SK-N-SH (cell line): ENCODE measurements at places on chromosomes 3 and 15. TPM values are rescaled to one million over a fixed set of nuclear protein-coding genes. Genes with fewer than 3 reads are reported as not detected.
A peak's percentile ranks its signal among the peaks of the same experiment; 100 is the strongest.

DNA sequence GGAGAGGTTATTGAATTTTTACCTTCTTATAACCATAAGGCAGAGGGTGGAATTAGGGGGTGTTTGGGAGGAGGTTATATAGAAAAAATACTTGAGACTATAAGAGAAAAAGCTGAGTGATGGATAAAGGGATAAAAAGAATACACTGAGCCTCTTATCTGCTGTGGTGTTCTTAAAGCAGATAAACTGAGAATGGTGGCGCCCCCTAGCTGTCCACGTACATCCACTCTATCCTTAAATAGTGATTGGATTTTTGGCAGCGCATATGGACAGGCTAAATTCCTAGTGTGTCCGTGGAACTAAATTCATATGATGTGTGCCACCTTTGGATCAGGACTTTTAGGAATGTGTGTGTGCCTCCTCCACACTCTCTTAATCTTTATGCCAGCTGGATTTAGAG is 121.1 kb downstream of the OXSM start:
- H3K4me1 ChIP-seq: no peaks in the 10 kb centered on the region
- no peaks in the 10 kb centered on the region for H3K36me3 ChIP-seq
- DNase-seq: no peak
- no peak overlapping the region for H3K27ac ChIP-seq
- H3K27me3 ChIP-seq: no peaks in the 10 kb centered on the region
- peak overlapping the region; percentile 42; the same call in 1 of the 2 replicates for H3K4me3 ChIP-seq

Gene AMIGO3
- polyA plus RNA-seq: 1.1 and 1.2 TPM in 2 replicates

Gene CXCR6
- polyA plus RNA-seq: not detected in 2 replicates

Gene ARHGAP31
- 4.4 and 7.7 TPM in 2 replicates for polyA plus RNA-seq

DNA sequence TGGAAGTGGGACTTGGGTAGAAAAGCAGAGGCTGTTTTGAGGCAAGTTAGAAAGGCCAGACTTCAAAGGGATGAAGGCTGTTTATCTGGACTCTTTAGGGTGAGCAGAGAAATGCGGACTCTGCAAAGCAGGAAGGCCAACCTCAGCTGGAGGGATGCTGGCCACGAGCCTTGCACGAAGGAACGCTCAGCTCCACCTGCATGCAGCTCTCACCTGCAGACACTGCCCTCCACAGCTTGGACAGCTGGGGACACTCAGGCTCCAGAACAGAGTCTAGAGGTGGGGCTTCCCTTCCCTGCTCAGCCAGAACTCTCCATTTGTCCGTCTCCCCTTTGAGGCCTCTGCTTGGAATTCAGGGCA is 229.7 kb downstream of the ADAMTS17 start:
- no peak overlapping the region for H3K27ac ChIP-seq
- no peaks in the 10 kb centered on the region for H3K27me3 ChIP-seq
- no peaks in the 10 kb centered on the region for H3K36me3 ChIP-seq
- H3K4me3 ChIP-seq: no peak overlapping the region

Gene SLC7A14
- 2.5 and 2.7 TPM in 2 replicates for polyA plus RNA-seq

- no peak for DNase-seq
- no peak overlapping the region for H3K27ac ChIP-seq
- no peaks in the 10 kb centered on the region for H3K36me3 ChIP-seq
- no peaks in the 10 kb centered on the region for H3K4me1 ChIP-seq
- H3K4me3 ChIP-seq: no peak overlapping the region
Observed at GRCh38 chr3:69235882-69236281, 113.5 kb upstream of the LMOD3 start.

GRCh38 chr15:40746916-40747418 is 8.1 kb downstream of the RMDN3 start:
- H3K27ac ChIP-seq: peak overlapping the region; percentile 51; the same call in 1 of the 2 replicates
- H3K4me3 ChIP-seq: no peak overlapping the region
- peaks cover 4% of the 10 kb centered on the region; the same call in 1 of the 2 replicates for H3K4me1 ChIP-seq
- H3K27me3 ChIP-seq: no peaks in the 10 kb centered on the region

GRCh38 chr3:117734496-117734895 is 1024.9 kb downstream of the TUSC7 start:
- no peak overlapping the region for H3K27ac ChIP-seq
- no peaks in the 10 kb centered on the region for H3K27me3 ChIP-seq
- no peak overlapping the region for H3K4me3 ChIP-seq
- H3K36me3 ChIP-seq: no peaks in the 10 kb centered on the region

GRCh38 chr3:184479426-184480126 is 82.0 kb upstream of the EPHB3 start:
- H3K4me3 ChIP-seq: no peak overlapping the region
- H3K36me3 ChIP-seq: no peaks in the 10 kb centered on the region
- H3K27me3 ChIP-seq: peaks cover 33% of the 10 kb centered on the region
- no peaks in the 10 kb centered on the region for H3K4me1 ChIP-seq
- H3K27ac ChIP-seq: no peak overlapping the region

- H3K27ac ChIP-seq: peak overlapping the region; percentile 87
- no peaks in the 10 kb centered on the region; the same call in 1 of the 2 replicates for H3K27me3 ChIP-seq
- no peaks in the 10 kb centered on the region for H3K36me3 ChIP-seq
- H3K4me1 ChIP-seq: peaks cover 3% of the 10 kb centered on the region
- DNase-seq: no peak
- peak overlapping the region; percentile 77 for H3K4me3 ChIP-seq
Observed at GRCh38 chr15:72685301-72685924, 569 bp downstream of the HIGD2B start.

- no peaks in the 10 kb centered on the region for H3K27me3 ChIP-seq
- H3K36me3 ChIP-seq: no peaks in the 10 kb centered on the region
- DNase-seq: no peak
- H3K4me3 ChIP-seq: no peak overlapping the region
- peaks cover 4% of the 10 kb centered on the region; the same call in 1 of the 2 replicates for H3K4me1 ChIP-seq
Observed at GRCh38 chr15:57609805-57610529, 18.3 kb downstream of the MYZAP start.

Gene CCR9
- not detected in 2 replicates for polyA plus RNA-seq

Gene GOLGA8T
- 0.06 TPM in 1 of 2 replicates, not detected in the other for polyA plus RNA-seq

DNA sequence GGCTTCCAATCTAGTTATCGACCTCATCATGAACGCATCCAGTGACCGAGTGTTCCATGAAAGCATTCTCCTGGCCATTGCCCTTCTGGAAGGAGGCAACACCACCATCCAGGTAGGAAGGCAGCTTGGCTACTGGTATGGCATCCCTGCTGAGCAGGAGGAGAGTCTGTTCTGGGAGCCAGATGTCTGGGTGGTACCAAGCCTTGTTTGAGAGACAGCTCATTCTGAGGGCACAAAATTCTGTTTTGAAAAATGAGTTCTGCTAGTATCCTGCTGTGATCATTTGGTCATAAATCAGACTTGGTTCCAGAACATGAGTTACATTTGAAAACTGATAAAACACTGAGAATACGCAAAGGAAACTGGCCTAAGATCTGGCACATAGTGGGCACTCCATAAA is 242.1 kb downstream of the ITPR1 start:
- DNase-seq: no peak
- peaks cover 12% of the 10 kb centered on the region for H3K36me3 ChIP-seq
- peaks cover 5% of the 10 kb centered on the region; the same call in 1 of the 2 replicates for H3K4me1 ChIP-seq
- H3K4me3 ChIP-seq: no peak overlapping the region

GRCh38 chr3:65020281-65021160 is 332.7 kb upstream of the ADAMTS9 start:
- peak overlapping the region; percentile 81 for H3K27ac ChIP-seq
- no peaks in the 10 kb centered on the region for H3K4me1 ChIP-seq
- no peaks in the 10 kb centered on the region for H3K36me3 ChIP-seq
- H3K4me3 ChIP-seq: no peak overlapping the region
- no peaks in the 10 kb centered on the region for H3K27me3 ChIP-seq

- no peak overlapping the region for H3K27ac ChIP-seq
- peaks cover 21% of the 10 kb centered on the region; the same call in 1 of the 2 replicates for H3K4me1 ChIP-seq
- peaks cover 13% of the 10 kb centered on the region; the same call in 1 of the 2 replicates for H3K27me3 ChIP-seq
- no peak overlapping the region for H3K4me3 ChIP-seq
Observed at GRCh38 chr15:66039117-66039871, 170.0 kb downstream of the RAB11A start.

DNA sequence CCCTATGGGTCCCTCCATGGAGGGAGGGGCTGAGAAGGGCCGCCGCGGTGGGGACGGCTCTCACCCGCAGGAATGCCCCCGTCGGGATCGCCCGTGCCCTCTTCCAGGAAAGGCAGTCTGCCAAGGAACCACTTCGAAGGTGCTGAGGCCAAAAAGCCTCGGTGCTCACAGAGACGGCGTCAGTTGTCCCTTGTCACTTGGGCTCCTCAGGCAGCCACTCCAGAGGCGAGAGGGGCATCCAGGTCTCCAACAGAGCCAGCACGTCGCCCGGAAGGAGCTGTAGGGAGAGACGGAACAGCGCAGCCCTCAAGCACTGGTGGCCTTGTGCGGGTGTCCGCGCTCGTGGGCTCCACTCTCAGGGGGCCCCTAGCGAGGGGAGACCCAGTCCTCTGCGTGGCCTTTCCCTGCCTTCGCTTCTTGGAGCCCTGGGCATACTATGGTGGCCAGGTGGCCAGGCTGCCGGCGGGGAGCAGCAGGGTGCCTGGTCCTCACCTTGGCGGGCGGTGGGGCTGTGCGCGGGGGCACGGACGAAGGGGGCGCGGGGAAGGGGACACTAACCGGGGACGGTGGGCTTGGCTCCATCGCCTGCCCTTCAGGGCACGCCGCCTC is 994 bp downstream of the MESP1 start:
- H3K27me3 ChIP-seq: no peaks in the 10 kb centered on the region
- H3K27ac ChIP-seq: no peak overlapping the region
- DNase-seq: no peak
- peak overlapping the region; percentile 56 for H3K4me3 ChIP-seq

GRCh38 chr15:50049871-50050270 is 69.2 kb downstream of the ATP8B4 start:
- peaks cover 2% of the 10 kb centered on the region for H3K4me1 ChIP-seq
- H3K27ac ChIP-seq: no peak overlapping the region
- H3K36me3 ChIP-seq: no peaks in the 10 kb centered on the region
- no peaks in the 10 kb centered on the region for H3K27me3 ChIP-seq
- no peak for DNase-seq

DNA sequence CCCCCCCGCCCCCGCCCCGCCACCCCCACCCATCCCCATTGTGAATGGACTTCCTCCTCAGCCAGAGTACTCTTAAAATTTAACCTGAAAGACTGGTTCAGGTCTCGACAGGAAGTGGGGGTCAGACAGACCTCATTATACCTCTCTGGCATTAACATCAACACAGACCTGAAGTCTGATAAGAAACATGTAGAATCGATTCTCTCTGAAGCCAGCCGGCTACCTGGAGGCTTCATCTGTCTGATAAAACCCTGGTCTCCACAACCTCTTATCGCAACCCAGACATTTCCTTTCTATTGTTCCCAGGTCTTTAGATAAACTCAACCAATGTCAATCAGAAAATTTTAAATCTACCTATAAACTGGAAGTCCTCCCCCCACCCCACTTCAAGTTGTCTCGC is 42.6 kb downstream of the SLCO2A1 start:
- H3K36me3 ChIP-seq: no peaks in the 10 kb centered on the region
- no peaks in the 10 kb centered on the region for H3K4me1 ChIP-seq
- H3K27ac ChIP-seq: no peak overlapping the region
- H3K27me3 ChIP-seq: no peaks in the 10 kb centered on the region; the same call in 1 of the 2 replicates
- no peak for DNase-seq

Gene GOLGA6L22
- polyA plus RNA-seq: not detected in 2 replicates

Gene RTP1
- polyA plus RNA-seq: not detected in 2 replicates
